ENCODE measurements at places on chromosomes 4 and X. TPM values are rescaled to one million over a fixed set of nuclear protein-coding genes. Genes with fewer than 3 reads are reported as not detected.

BOD1L1 gene
- 31.8 TPM for total RNA-seq

AFAP1 gene
- 101 TPM for total RNA-seq

VCX2 gene
- not detected for total RNA-seq

SPACA5 gene
- total RNA-seq: not detected

RHOXF2B gene
- not detected for total RNA-seq

AVPR2 gene
- not detected for total RNA-seq

LRP2BP gene
- 1.4 TPM for total RNA-seq

MRPL1 gene
- 23.2 TPM for total RNA-seq

PDGFRA gene
- 316 TPM for total RNA-seq

- no peak for DNase-seq
Measured at GRCh38 chr4:37477126-37477525, 209.1 kb downstream of the RELL1 start.

DNA sequence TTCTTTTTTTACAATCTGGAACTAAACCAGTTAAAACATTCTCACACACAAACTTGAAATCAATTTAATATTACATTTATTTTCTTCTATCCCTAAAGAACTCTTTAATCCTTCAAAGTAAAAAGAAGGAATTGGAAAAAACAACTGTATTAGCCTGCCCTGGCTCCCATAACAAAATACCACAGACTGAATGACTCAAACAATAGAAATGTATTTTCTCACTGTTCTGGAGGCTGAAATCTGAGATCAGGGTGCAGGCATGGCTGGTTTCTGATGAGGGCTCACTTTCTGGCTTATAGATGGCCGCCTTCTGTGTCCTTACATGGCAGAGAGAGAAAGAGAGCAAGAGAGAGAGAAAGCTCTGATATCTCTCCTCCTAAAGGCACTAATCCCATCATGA is 149.4 kb downstream of the PDGFRA start:
- no peak for DNase-seq

DNA sequence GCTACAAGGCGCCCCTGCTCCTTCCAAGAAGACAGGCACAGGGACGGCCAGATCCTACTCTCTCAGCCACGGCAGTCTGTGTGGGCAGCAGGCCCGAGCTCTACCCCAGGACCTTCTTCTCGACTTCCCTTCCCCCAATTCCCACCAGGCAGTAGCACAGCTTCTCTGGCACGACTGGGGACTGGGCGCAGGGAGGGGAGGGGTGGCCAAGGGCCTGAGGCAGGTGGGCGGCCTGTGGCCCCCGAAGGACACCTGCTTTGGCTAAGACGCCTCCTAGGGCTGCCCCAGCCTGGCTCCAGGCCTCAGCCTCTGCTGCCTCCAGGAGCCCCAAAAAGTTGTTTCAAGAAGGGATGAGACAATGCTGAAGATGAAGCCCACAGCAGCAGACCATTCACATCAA is 24.2 kb upstream of the IRF2 start:
- DNase-seq: no peak

GRCh38 chr4:144787365-144788258 is 141.7 kb downstream of the HHIP start:
- DNase-seq: peak; percentile 46

DNA sequence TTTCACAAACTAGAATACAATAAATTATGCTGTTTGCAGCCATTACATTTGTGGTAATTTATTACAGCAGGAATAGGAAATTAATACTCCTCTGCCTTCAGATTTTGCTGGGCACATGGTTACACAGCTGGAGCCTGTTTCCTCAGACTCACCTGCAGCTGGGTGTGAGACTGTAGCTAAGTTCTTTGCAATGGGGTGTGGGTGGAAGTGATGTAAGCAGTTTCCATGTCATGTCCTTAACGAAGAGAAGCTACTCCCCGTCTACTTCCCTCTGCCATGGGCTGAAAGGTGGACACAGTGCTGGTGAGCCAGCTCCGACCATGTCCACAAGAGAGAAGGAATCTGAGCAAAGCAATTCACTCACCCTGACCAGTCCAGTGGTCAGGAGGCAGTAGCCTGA is 18.2 kb downstream of the SH3KBP1 start:
- no peak for DNase-seq

- DNase-seq: no peak
Measured at GRCh38 chr4:83536362-83537272, 709 bp downstream of the GPAT3 start.

DNA sequence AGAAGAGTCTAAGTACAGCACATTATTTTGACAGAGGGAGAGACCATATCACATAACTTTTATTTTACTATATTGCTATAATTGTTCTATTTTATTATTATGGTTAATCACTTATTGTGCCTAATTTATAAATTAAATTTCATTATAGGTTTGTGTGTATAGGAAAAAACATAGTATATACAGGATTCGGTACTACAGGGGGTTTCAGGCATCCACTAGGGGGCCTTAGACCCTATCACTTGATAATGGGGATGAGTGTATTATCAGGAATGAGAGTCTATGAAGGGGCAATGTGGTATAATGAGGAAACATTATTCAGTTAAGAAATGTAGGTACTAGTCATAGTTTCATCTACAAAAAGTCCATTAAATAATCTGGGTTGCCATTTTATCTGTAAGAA is 833.1 kb downstream of the C4orf33 start:
- DNase-seq: no peak

DNA sequence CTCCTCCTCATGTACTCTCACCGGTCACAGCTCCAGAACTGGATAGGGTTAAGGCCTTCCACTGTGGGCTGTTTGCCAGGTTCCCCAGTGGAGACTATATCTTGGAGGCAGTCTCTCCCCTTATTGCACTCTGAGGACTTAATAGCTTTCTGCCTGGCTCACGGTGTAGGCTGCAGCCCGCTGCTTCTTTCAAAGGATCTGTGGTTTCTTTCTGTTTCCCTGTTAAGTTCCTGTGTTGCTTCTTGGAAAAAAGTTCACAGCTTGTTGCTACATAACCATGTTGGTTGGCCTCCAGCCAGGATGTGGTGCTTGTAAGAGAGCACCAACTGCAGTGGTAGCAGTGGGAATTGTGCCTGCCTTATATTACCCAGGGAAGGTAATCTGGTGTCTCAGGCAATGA is 24.9 kb upstream of the ZDHHC15 start:
- DNase-seq: no peak

- no peak for DNase-seq
Measured at GRCh38 chr4:1588306-1588705, 95.8 kb downstream of the FAM53A start.

- DNase-seq: no peak
Measured at GRCh38 chrX:38061335-38061734, 55.0 kb downstream of the SYTL5 start.

GRCh38 chrX:24204331-24204730 is 54.8 kb downstream of the ZFX start:
- peak; percentile 66 for DNase-seq

DNA sequence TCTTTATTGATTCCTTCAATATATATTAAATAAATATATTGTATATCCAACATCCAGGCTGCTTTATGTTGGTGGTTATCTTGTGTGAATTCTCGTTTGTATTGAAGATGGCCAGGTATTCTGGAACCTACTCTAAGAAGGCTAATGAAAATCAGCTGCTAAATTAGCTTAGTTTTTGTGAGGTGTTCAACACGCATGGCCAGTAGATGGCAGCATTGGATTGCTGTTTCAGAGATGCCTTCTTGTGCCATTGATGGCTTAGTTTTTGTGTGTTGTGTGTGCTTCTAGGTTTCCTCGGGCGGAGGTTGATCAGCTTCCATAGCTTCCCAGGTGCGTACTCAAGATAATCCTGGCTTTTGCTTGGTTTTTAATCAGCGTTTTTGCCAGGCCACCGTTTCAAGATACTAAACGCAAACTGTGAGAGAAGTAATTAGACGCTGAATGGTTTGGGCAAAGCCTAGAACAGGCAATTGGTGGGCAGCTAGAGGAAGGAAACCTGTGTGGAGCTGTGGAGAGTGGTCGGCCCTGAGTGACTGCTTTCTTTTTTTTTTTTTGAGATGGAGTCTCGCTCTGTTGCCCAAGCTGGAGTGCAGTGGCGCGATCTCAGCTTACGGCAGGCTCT is 15.1 kb downstream of the NOCT start:
- DNase-seq: peak; percentile 93

GRCh38 chr4:124703154-124703553 is 9.4 kb downstream of the ANKRD50 start:
- no peak for DNase-seq

DNA sequence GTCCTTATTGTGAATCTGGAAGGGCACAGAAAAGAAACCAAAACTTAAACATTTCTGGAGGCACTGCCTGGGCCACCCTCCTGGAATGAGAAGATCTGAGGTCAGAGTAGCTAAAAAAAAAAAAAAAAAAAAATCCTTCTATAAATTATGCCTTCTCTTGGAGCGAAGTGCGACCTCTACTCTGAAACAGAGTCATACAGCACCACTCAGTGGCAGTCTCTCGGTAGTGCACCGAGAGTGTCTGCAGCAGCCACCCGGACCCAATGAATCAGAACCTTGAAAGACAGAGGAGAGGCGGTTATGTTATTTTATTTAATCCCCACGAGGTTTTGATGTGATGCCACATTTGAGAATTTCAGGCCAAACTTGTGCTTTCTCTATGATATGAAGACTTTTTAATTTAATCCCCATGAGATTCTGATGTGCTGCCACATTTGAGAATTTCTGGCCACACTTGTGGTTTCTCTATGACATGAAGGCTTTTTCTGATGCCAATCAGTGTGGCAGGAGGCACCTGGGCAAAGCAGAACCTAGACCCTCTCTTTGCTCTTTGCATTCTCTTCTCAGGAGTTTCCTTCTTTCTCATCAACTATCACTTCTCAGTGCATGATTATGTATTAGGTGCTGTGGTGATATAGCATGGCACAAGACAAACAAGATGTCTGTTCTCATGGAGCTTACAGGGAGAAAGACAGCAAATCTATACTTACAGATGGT is 5.6 kb upstream of the CT47C1 start:
- peak; percentile 75 for DNase-seq

- DNase-seq: peak; percentile 86
Measured at GRCh38 chr4:84920617-84921016, 45.9 kb downstream of the WDFY3 start.

DNA sequence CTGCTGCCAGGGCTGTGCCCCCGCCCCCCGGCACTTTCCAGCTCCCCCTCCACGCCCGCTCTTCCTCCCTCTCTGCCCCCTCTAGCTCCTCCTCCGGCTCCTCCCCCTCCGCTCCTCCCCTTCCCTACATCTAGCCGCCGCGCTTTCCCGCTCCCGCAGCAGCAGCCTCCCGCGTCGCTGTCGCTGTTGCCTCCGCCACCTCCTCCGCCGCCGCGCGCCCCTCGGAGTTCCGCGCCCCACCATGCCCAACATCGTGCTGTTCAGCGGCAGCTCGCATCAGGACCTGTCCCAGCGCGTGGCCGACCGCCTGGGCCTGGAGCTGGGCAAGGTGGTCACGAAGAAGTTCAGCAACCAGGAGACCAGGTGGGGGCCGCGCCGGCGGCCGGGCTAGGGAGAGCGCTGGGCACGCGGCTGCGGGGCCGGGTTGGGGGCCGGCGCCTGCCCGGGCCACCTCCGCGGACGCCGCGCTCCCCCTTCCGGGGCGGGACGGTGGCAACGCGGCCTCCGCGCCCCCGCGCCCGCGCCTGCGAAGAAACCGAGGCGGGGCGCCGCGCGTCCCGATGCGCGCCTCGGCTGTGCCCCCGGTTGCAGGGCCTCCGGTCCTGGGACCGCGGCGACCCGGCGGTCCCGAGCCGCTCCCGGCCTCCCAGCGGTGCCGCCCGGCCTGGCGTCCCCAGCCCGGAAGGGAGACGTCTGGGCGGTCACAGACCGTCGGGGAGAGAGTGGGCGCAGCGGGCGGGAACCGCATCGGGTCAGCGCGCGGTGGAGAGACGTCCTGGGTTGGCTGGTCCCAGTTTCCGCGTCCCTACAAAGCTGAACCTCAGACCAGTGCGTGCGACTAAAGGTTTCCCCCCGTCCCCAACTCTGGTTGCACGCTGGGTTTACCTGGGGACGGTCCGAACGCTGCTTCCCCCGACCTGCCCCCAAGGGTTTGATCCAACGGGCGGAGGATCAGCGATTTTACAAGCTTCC is at the start of gene PRPS2:
Gene PRPS2, plus strand, starts transcription at position 156 of the 972 bp plus-strand sequence. Its CDS starts 86 bp downstream, at position 242.
- peak; percentile 96 for DNase-seq

DNA sequence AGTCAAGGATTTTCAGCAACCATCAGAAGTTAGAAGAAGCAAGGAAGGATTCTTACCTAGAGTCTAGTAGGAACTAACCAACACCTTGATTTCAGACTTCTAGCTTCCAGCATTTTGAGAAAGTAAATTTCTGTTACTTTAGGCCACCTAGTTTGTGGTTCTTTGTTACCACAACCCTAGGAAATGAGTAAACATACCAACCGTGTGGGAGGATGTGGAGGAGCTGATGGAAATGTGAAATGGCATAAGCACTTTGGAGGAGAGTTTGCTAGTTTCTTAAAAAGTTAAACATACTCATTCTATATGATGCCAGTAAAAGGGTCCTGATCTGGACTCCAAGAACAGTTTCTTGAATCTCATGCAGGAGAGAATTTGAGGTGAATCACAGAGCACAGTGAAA is 679.4 kb downstream of the PDHA2 start:
- no peak for DNase-seq

DNA sequence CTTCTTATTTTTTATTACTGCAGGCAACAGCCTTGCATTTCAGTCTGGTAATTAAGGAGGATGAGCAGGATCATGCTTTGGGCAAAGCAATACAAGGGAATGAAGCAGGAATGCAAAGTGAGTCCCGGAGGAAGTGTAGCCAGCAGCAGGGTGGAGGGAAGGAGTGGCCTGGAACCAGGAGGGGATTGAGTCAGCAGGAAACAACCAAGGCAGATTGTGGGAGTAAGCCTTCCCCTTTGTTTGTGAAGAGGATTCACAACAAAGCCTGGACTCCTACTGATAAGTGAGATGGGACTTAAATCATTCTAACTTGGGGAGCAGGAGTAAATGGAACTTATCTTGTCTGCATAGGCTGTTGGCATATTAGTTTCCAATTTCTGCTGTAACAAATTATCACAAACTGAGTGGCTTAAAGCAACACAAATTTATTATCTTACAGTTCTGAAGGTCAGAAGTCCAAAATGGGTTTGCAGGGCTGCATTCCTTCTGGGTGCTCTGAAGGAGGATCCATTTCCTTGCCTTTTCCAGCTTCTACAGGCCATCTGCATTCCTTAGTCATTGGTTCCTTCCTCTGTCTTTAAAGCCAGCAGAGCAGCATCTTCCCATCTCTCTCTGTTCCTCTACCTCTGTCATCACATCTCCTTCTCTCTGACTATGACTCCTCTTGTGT is 93.2 kb upstream of the AP1S2 start:
- peak; percentile 54 for DNase-seq

- no peak for DNase-seq
Measured at GRCh38 chr4:178316211-178316610, 874.0 kb upstream of the AGA start.

DNA sequence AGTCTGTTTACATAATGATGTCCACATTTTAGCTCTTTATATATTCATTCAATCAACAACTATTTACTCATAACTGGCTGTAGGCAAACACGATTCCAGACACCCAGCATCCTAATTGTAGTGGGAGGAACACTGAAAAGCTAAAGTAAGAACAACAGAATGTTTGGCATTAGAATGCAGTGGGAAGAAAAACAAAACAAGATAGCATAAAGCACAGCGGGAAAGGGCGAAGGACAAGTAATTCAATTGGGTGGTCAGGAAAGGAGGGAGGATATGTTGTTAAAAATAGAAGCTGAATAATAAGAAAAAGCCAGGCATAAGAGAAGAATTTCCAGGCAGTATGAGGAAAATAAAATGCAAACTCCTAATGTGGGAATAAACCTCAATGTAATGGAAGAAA is 189.5 kb upstream of the FAT4 start:
- DNase-seq: no peak
